ENCODE measurements at places on chromosomes 13 and 19.

DNA sequence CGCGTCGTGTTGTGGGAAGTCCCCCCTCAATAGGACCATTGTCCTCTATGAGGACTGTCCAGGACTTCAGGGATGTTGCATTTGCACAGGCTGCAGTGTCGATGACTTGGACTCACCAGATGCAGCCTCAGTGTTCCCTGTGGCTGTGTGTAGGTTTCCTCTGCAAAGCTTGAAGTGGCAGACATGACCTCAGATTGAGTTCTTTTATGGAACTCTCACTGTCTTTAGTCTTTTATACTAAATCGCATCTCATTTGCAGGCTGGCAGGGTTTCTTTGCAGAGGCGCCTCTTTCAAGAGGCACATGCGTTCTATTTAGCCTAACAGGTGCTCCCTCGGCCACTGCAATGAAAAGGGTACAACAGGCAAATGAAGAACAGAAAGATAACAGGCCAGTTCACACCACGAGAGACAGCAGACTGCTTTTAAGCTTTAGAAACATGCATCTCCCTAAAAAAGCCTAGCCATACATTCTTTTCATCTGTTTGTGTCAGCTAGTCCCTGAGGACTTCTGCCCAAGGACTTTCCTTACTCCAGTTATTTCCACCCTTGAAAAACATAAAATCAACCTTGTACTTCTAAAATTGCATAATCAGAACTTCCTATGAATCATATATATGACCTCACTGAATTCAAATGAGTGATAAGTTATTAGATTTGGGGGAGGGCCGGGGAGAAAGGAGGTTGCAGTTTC lies 118.4 kb downstream of the RAB20 start:
- no peak for DNase-seq

- DNase-seq, result no peak
These were observed 2.3 kb downstream of the ONECUT3 start for GRCh38 chr19:1755467-1756171.

DNA sequence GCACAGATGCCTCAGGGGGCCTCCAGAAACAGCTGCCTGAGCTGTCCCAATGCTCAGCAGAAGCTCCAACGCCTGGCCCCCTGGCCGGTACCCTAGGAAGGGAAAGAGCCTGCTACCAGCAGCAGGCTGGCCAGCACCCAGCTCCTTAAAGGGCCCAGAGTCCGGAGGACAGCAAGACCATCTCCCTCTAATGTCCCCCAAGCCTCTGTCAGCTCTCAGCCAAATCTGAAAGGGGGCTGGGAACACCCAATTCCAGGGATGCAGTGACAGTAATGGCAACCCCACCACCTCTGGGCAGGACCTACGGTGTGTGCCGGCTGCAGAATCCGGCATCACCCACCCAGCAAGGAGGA lies 4.2 kb downstream of the PPP6R1 start:
- DNase-seq, result no peak

DNA sequence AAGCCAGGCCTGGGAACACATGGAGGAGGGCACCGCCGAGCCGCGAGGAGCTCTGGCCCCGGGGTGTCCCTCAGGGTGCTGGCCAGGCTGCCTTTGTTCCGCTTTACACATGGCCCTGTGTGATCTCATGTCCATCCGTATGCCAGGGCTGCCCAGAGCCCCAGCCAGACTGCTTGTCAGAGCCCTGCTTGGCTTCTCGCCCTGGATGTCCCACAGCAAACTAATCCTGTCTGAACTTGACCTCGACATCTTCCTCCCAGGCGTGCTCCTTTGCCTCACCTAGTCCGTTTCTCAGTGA lies 14.3 kb downstream of the BCKDHA start:
- no peak for DNase-seq

GRCh38 chr19:1105008-1105872 lies 1.4 kb downstream of the GPX4 start:
- no peak for DNase-seq

- no peak for DNase-seq
These were observed 28.9 kb upstream of the CLDN10 start for GRCh38 chr13:95523598-95523997.

- DNase-seq, result no peak
These were observed 1192.2 kb downstream of the EFNB2 start for GRCh38 chr13:105343134-105343806.

DNA sequence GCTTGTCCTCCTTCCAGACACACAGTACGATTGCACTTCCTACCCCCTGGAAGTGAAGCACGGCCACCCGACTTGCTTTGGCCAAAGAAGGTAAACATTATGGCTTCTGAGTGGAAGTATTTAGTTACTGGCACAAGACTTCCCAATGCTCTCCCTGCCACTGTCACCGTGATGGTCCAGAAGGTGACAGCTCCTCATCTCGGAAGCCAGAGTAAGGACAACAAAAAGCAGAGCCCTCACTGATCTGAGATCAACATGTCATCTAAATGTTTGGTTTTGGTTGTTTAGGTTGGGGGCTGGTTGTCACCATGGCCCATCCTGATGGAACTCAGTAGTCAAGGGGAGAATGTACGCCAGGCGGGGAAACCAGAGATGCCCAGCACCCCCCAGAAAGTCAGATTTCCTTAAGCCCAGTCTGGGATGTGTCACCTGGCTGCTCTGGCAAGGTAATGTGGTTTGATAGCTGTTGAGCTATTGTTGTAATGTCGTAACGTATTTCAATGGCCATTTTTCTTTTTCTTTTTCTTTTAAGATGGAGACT lies 170.1 kb upstream of the ZNF536 start:
- DNase-seq, result no peak

DNA sequence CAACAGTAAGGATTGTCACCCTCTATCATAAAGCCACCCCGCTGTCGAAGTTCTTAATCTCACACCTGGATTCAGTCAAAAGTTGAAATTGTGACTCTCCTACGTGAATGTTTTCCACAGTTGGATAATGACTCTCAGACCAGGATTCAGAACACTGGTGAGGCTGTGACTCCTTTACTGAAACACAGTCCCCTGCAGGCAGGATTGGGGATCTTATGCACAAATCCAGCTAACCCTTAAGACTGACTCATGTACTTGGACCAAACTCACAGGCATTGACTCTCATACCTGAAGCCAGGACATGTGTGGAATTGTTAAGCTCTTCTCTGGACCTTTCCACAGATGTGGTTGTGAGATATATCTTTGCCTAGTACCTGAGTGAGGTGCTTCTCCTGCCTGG lies 46.8 kb downstream of the ZNF85 start:
- no peak for DNase-seq

GRCh38 chr13:75704194-75704926 lies 68.2 kb downstream of the LMO7 start:
- DNase-seq, result no peak

- no peak for DNase-seq
These were observed 12.5 kb downstream of the CAPN12 start for GRCh38 chr19:38731654-38732301.

GRCh38 chr19:8484331-8484894 lies 18.0 kb downstream of the PRAM1 start:
- DNase-seq, result no peak
